ENCODE measurements at places on chromosomes 7 and 10.

DNA sequence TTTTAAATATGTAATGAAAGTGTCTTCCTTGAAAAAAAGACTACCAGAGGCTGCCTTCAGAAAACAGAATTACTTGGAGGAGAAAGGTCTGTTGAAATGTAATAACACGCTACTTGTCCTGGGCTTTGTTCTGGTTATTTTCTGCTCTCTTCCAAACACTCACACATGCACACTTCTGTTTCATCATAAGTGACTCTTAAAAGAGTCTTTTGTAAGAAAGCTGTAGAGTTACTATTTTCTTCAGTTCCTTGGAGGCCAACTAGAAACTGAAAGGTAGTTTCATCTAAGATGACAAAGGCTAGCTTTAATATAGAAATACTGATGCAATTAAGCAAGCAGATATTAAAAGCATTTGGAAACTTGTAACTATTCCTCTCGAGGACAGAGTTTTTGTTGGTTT lies 39.1 kb downstream of the TASOR2 start:
- no peak for DNase-seq

DNA sequence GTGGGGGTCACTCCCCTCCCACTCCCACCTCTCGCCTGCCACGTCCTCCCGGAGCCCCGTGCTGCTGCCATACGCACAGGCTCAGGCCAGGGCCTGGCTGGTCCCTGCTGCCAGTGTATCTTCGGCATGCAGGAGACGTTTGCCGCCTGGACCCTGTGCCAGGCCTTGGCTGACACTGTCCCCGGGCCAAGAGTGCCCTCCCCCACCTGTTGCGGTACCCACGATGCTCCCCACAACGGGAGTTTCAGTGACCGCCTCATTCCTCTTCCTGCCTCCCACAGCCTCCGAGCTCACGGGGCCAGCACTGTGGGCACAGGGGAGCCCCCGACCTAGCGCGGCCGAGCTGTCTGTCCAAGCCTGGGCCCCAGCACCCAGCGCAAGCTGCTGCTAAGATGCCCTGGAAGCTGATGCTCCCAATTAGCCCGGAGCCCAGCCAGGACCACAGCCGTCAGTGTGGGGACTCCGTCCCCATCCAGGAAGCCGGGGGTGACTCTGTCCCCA lies 7.4 kb downstream of the TTYH3 start:
- no peak for DNase-seq

DNA sequence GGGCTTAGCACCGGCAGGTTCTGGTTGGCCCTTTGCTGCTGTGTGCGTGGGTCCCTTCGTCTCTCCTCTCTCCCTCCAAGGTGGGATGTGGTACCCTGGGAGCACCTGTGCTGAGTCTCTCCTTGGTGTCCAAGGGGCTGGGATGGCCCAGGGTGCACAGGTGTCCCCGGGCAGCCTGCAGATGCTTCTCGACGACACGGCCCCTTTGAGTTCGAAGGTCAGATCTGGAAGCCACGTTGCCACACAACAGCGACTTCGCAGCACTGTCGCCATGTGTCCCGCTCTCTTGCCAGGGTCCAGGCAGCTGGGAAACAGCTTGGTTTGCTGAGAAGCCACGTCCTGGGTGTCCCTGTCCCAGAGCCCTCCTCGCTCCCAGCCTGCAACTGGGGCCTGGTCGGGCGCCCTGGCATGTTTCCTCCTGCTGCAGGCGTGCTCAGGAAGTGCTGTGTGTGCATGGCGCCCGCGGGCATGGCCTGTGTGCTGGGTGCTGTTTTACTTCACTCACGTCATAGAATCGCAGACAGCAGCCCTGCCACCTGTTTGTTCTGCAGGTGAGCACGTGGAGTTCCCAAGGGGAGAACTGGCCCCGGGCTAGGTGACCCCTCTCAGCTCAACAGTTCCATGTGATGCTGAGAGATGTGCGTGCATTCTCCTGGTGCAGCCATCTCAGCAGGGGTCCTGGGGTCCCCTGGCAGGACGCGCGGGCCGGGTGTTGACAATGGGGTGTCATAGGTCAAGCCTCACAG lies 70.9 kb downstream of the DNAJB6 start:
- no peak for DNase-seq

GRCh38 chr7:86765931-86766330 lies 122.2 kb downstream of the GRM3 start:
- no peak for DNase-seq

DNA sequence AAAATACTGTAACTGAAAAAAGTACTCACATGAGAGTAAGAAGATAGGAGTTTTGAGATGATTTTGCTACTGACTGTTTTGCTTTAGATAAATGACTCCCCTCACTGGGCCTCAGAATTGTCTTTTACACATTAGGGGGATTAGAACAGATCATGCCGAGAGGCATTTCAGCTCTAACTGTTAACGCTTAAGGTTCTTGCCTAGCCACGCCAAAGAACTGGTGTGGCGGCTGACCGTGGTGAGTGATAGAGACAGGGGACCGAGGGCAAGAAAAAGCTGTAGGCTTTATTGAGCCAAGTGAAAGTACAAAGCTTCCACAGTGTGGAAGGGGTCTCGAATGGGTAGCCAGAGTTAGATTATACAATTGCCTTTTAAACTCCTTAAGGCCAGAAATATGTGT lies 368.5 kb upstream of the MYO3A start:
- no peak for DNase-seq

DNA sequence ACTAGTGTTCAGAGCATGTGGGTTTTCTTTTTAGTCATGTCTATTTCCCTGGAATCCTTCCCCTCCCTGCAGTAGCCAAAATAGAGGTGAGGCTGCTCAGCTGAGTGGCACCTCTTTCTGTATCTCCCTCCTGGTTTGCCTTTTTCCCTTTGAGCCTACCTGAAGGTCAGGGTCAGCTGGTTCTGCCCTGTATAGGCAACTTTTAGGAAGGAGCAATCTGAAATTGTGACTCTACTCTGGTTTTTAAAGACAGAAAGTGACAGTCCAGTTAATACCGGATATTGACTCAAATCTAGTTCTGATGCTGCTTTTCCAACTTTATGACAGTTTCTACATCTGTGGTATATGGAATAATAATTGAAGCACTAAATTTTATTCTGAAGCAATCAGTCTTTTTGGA lies 26.0 kb downstream of the CCM2 start:
- no peak for DNase-seq

DNA sequence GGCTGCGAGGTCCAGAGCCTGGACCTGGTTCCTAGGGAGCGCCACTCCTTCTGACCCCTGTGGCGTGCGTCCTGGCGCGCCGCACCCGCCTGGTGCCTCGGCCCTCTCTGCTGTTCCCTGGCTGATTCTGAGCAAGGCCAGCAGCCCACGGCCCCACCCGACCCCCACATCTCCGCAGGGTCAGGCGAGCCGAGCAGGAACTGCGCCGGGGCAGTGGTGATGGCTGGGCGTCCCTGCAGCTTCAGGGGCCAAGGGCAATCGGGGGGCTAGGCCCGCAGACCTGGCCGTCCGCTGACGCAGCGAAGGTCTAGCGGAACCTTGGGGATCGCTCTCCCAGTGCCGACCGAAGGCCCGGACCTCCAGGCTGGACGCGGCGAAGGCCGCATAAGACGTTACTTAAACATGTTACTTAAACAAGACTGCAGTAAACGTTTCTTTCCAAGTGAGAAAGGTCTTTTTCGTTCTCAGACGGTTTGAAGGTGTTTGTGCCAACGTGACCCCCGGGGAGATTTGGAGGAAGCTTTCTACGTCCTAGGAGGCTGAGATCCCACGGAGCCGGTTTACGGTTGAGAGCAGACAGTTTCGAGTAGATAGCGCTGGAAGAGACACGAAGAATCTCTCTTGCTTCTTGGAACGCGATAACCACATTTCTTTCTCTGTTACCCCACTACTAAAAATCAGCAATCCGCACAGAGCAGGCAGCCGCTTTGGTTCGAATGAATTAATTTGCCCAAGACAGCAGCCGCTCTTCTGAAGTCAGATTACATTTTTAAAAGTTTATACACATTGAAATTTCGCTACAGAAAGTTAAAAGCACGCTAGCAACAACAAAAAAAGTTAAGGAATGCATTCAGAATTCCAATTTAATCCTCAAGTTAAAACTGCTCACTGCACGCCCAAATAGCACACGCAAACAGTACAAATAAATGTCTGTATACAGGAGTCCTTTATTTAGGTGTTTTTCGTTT lies 4.9 kb upstream of the NKX2-3 start:
- no peak for DNase-seq

- no peak for DNase-seq
These were observed 108.4 kb upstream of the PALS2 start for GRCh38 chr7:24464861-24465260.

GRCh38 chr10:101562231-101562630 lies 25.8 kb downstream of the POLL start:
- DNase-seq = no peak

DNA sequence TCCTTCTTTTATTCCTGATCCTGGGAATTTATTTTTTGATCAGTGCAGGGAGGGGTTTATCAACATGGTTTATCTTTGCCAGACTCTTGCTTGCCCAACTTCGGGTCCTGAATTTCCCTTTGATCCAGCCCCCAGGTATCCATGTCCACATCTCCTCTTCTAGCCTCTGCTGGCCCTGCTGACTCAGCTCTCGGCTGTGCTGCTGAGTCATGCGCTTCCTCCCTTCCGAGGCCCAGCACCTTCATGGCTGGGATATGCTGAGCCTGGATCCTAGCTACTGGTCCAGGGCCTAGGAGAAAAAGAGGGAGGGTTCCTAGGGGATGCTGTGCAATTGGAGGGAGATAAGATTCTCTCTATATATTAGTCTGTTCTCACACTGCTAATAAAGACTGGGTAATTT lies 380.7 kb upstream of the SHH start:
- peak; percentile 44 for DNase-seq

GRCh38 chr7:71472962-71473361 lies 341.0 kb downstream of the GALNT17 start:
- no peak for DNase-seq

- DNase-seq = no peak
These were observed 125.7 kb downstream of the TSPAN12 start for GRCh38 chr7:120732256-120732655.

- no peak for DNase-seq
These were observed 158.4 kb upstream of the PCBD1 start for GRCh38 chr10:71046747-71047146.

DNA sequence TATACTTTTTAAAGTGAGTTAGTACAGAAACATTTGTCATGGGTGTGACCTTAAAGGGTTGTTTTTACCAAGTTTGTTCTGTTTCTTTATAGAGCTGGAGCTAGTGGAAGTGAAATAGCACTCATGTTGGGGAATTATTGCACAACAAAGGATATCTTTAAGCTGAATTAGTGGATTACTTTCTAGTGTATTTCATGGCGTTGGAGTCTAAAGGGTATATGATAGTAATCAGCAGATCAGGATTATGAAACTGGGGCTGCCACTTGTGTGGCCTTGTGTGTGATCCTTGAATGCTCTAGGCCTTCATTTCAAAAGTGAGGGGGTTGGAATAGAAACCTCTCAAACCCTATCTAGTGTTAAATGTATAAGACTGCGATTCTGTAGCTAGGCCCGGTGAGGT lies 123.6 kb downstream of the LYZL1 start:
- DNase-seq = no peak

DNA sequence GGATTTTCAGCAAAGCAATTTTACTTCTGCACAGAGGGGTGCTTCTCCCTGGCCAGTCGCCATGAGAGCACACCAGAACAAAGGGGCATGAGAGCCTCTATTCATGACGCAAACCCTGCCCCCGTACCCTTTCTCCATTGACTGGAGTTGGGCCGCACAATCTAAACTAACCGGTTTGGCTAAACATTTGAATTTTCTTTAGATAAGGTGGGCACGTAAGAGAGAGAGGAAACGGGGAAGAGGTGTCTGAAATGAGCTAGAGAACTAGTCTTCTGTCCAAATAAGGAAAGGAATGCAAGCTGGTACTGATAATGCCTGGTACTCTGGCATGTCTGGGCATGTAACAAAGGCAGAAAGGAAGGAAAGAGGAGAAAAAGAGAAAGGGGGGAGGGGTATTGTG lies 13.2 kb upstream of the SCIN start:
- DNase-seq = no peak

GRCh38 chr7:151777908-151778670 lies 98.8 kb downstream of the PRKAG2 start:
- no peak for DNase-seq

- DNase-seq = no peak
These were observed 46.3 kb downstream of the HK1 start for GRCh38 chr10:69324583-69324982.

All from M059J (cell line).